ENCODE measurements at places on chromosomes 5 and 9.

GRCh38 chr9:83765376-83765775 lies 52.2 kb downstream of the GKAP1 start:
- DNase-seq = no peak

- DNase-seq = no peak
These were observed 1.9 kb downstream of the FGF1 start for GRCh38 chr5:142683881-142684505.

GRCh38 chr5:73312146-73312871 lies 136.3 kb downstream of the FOXD1 start:
- no peak for DNase-seq

GRCh38 chr9:10108815-10109214 lies 504.0 kb downstream of the PTPRD start:
- DNase-seq = no peak

GRCh38 chr5:157219491-157220271 lies 39.0 kb downstream of the ITK start:
- no peak for DNase-seq

- no peak for DNase-seq
These were observed 87.5 kb downstream of the CHSY3 start for GRCh38 chr5:129991780-129992179.
